ENCODE measurements at places on chromosomes 16 and 17.

GRCh38 chr16:53501216-53501859, 1.7 kb downstream of the AKTIP start:
- DNase-seq: no peak

GRCh38 chr17:65674246-65675045, 113.0 kb upstream of the AXIN2 start:
- DNase-seq: no peak

- DNase-seq: no peak
These were observed 13.7 kb upstream of the COL1A1 start for GRCh38 chr17:50214976-50215760.

GRCh38 chr17:50110591-50111349, 15.6 kb downstream of the PDK2 start:
- no peak for DNase-seq

DNA sequence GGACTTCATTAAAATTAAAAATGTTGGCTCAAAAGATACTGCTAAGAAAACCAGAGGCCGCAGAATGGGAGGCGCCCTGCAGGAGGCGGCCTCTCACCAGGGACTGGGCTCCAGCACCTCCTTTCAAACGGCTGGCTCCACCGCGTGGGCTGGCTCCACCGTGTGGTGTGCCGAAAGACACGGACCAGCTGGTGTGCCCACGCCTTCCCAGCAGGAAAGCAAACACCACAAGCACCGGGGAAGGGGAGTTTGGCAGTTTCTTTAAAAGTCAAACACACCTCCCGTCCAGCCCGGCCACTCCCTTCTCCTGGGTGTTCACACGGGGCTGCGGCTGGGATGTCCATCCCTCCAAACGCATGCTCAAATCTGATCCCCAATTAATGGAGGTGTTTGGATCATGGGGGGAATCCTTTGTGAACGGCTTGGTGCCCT, 13.9 kb downstream of the HAGH start:
- DNase-seq: peak; percentile 42

DNA sequence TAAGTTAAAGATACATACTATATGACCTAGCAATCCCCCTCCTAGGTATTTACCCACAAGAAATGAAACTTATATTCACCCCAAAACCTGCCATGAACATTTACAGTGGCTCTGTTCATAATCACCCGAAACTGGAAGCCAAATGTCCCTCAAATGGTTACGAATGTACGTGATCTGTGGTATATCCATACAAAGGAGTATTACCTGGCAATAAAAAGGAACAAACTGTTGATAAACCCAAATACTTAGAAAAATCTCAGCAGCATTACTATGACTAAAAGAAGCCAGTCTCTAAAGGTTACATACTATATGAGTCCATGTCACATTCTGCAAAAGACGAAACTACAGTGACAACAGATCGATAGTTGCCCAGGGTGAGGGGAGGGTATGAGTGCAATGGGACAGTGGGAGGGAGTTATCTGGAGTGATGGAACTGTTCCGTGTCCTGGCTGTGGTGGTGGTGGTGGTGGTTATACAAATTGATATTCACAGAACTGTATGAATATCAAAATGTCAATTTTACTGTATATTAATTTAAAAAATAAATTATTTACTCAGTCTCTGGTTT, 9.4 kb downstream of the ZNF652 start:
- DNase-seq: no peak

GRCh38 chr16:57225978-57226377, 19.1 kb upstream of the ARL2BP start:
- no peak for DNase-seq

DNA sequence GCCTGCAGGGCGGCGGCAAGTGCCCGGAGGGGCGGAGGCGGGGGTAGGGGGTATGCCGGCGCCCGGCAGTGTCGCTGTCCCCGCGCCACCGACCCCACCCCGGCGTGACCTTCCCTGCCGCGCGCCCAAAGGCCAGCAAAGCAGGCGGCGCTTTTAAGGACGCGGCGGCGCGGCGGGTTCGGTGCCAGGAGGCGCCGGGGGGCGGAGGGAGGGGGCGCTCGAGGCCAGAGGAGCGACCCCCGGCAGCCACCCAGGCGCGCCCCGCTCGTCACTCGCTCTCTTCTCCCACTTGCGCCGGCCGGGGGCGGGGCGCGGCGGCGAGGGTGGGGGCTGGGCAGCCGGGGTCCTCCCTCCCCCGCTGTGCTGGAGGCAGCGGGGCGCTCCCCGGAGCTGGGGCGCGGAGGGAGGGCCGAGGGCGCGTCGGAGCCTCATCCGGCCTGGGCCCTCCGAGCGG, 8.6 kb upstream of the BAHCC1 start:
- DNase-seq: no peak

DNA sequence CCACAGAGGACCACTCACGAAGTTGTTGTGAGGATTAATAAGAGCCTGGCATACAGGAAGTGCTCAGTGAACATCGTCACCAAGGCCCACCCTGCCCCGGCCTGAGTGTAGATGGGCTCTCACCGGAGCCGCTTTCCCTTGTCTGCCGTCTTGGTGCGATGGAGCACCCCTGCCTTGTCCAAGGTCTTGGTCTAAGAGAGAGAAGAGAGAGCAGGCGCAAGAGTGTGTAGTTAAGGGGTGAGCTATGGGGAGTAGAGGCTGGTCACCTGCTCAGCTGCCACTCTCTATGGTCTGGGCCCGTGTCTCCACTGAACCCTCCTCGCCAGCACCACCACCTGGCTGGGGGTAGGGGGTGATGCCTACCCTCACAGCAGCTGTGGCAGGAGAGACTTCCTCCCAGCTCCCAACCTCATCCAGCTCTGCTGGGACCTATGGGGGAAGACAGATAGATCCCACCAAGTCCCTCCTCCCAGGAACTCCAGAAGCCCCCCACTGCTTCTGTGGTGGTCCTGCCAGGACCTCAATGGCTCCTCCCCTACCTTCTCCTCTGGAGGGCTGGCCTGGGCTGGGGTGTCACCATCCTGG, 28.7 kb downstream of the ARHGAP27 start:
- no peak for DNase-seq

GRCh38 chr16:15983898-15984297, 34.5 kb downstream of the ABCC1 start:
- DNase-seq: no peak

GRCh38 chr17:57626520-57627210, 118.4 kb downstream of the CCDC182 start:
- no peak for DNase-seq

DNA sequence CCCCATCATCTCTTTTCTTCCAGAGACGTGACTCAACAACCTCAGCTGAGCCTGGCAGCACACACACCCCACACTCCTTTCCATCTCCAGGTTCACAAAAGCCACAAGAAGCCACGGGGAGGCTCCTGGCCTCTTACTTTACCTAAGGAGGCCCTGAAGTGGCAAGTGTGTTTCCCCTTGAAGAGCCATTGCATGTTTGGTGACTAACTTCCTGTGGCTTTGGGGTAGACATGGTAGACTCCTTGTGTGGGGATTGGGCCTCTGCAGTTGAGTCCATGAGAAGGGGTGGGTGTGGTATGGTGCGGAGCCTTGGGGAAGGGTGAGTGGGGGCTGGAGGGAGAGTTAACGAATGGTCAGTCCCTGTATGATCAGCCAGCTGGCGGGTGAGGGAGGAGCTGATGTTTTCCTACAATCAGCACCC, 24.2 kb downstream of the SAP30BP start:
- no peak for DNase-seq

DNA sequence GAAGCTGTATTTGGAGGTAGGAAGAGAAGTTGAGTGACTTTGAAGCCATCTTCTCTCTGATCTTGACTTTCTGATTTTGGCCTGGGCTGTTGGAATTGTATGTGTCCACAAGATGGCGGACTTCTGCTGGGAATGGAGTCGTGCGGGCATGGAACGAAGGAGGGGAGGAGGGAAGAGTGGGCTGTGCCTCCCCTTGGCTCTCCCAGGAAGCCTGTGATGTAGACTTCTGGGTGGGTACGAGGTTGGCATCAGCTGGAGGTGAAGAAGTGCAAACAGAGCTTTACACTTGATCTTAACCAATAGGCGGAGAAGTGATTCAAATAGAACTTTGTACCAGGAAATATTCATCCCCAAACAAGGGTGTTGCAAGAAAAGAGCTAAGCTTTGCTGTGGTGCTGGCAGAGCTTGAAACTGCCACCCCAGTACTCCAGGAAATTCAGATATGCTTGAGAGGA, 7.4 kb upstream of the TMEM220 start:
- DNase-seq: no peak

- DNase-seq: no peak
These were observed 4.4 kb upstream of the PCTP start for GRCh38 chr17:55746466-55746865.

DNA sequence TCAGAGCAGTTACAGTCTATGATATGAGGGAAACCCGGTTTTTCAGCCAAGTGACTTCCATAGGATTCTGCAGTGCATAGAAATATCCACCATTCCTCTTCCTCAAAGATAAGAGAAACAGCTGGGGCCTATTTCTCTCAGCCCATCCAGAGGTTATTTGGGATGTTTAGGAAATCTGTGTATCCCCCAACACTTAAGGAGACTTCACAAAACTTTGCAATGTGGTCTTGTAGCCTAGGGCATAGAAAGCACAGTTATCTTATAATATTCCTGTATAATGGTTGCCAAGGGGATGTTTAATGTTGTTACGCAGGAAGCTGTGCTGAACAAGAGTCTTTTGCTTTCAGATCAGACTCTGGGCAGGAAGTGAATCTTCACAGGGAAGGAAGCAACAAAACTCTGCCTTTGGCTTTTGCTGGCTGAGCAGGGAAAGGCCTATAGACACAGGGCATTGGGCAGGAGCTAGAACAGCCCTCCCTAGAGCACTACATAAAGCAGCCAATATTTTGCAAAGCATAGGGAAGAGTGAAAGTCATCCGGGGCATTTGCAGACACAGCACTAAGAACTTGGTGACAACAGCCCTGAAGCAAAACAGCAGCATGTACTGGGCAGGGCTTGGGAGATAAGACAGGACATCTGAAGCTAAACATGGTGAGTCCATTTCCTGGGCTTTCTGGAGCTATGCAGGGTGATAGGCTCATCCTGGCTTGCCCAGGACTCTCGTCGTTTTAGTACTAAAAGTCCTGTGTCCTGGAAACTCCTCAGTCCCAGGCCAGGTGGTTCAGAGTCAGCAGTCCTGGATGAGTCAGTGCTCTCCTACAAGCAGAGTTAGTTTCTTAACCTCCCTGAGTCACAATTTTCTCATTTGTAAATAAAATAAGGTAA, 18.7 kb upstream of the BEAN1 start:
- DNase-seq: no peak

- DNase-seq: no peak
These were observed 451.5 kb upstream of the HSBP1 start for GRCh38 chr16:83356266-83356665.

- no peak for DNase-seq
These were observed 11.9 kb downstream of the PITPNC1 start for GRCh38 chr17:67388986-67389385.

DNA sequence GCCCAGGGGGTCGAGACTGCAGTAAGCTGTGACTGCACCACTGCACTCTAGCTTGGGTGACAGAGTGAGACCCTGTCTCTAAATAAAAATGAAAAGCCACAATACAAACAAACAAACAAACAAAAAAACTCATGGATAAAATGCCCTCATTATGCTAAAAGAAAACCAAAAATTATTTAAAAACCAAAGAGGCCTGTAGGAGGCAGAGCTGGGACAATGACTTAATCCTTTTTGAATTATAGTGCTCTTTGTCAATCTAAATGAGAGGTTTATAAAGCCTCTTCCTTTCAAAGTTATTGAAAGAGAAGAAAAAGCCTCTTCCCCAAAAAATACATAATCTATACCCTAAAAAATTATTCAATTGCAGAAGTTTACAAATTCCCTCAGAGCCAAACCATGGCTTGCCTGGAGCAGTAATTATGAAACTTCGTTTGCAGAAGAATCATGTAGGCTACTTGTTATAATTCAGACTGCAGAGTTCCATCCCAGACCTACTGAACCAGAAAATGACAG, 18.5 kb downstream of the CRLF3 start:
- DNase-seq: no peak

GRCh38 chr16:30649725-30650368, 913 bp upstream of the PRR14 start:
- DNase-seq: peak; percentile 22

GRCh38 chr16:1526608-1527555, 6.6 kb upstream of the TMEM204 start:
- no peak for DNase-seq

- no peak for DNase-seq
These were observed 1.3 kb upstream of the SUZ12 start for GRCh38 chr17:31935512-31935911.

GRCh38 chr16:87860553-87861299, 8.6 kb downstream of the SLC7A5 start:
- DNase-seq: no peak

DNA sequence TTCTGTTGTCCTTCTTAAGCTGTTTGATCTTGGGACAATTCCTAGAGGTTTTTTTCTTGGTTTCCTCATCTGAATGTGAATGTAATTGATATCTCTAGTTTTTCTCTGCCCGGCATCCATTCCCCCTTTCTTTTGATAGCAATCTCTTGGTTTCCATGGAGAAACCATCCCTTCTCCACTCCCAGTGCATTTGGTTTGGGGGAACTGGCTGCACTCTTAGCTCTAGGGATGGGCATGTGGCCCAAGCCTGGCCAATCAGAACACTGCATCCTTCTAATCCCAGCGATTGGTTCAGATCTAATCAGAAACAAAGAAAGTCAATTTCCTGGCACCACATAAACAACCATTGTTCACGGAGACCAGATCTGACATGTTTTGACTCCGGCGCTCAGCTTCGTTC, 45.1 kb downstream of the IRX3 start:
- no peak for DNase-seq

DNA sequence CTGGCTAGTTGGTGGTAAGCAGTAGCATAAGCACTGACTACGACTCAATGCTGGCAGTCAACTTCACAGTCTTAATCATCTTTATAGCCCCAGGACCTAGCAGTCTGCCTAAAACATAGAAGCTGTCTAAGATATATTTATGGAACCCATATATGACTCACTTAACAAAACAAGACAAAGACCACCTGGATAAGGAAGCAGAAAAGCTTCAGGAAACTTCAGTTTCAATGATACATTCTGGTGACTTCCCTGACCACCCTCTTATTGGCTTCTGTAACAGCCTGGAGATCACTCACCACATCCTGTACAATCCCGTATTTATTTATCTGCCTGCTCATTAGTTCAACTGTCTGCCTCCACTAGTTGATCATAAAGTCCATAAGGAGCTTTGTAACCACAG, 95.5 kb downstream of the PMP22 start:
- DNase-seq: no peak

DNA sequence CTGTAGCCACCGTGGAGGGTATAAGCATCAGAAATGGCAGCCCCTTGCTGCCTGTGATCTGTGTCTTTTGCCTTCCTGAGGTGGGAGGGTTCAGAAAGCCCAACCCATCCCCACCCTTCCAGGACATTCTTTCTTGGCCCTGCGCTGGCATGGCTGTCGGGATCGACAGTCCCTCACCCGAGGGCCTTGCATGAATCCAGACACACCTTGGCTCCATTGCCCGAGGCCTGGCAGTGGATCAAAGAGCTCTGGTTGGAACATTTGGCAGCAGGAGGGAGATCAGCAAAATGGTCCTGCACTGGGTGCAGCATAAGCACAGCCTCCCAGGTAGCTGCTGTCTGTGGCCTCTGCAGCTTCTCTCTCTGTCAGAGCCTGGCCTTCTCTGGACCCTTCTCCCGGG, 246.6 kb upstream of the MAF start:
- no peak for DNase-seq

Data from activated CD4-positive, alpha-beta T cell treated with anti-CD3 and anti-CD28 coated beads for 1 hour (primary cell).